ENCODE measurements at places on chromosomes 13 and 19.

DNA sequence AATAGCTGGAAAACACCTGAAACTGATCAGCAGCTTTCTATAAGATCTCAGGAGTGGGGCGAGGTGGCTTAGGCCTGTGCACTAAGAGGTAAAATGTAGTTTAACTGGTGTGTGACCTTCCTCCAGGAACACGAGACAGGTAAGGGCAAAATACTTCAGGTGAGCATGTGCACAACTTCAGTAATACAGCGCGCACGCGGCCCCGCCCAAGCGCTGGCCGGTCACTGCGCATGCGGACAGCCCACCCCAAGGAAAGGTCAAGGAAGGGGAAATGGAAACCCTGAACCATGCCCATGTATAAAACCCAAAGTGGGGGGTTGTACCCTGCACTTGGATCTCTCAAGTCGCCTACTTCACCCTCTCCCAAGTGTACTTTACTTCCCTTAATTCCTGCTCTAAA lies 49.4 kb upstream of the ARHGEF7 start:
- no peak for DNase-seq

DNA sequence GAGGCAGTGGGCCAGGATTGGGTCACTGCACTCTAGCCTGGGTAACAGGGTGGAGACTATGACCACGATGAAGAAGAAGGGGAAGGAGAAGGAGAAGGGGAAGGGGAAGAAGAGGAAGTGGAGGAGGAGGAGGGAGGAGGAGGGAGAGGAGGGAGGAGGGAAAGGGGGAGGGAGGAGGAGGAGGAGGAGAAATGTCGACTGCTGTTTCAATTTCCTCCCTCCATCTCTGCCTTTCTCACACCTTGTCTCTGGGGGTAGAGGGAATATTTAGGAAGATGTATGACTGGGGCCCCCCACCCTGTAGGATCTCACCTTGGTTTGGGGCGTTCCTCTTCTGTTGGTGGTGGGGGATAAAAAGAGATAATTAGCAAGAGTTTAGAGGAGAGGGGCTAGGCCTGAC lies 3.8 kb downstream of the TNNT1 start:
- DNase-seq = no peak

GRCh38 chr13:78121459-78122348 lies 203.1 kb upstream of the EDNRB start:
- DNase-seq = peak; percentile 82

DNA sequence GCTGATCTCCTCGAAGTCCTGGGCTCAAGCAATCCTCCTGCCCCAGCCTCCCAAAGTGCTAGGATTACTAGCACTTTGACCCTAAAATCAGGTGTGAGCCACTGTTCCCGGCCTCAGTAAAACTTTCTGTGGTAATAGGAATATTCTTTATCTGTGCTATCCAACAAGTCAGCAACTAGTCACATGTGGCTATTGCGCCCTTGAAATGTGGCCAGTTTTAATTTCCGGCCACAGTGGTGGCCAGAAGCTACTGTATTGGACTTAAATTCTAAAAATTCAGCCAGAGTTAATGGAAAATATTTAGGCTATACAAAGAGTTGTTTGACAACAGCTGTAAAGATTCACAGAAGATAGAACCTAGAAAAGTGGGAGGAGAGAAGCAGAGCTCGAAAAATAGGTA lies 30.0 kb downstream of the KEAP1 start:
- no peak for DNase-seq

DNA sequence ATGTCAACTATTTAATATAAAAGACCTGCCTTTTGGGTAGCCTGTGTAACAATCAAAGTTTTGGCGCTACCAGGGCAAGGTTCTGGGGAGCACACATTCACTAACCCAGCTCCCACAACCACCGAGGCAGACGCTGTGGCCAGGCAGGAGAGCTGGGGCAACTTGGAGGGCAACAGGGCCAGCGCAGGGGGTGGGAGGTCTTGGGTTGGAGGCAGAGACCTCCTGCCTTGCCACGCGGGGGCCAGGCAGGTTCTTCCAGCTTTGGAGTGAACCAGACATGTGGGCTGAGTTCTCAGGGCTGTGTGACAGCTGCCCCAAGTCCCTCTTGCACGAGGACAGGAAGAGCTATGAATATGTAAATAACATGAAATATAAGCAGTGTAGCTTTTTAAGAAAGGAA lies 30.3 kb upstream of the MCF2L start:
- no peak for DNase-seq

All from endothelial cell of umbilical vein (primary cell).